ENCODE measurements at places on chromosomes 11 and 22. TPM values are rescaled to one million over a fixed set of nuclear protein-coding genes. Genes with fewer than 3 reads are reported as not detected.

TRPC6 gene
- total RNA-seq, result 0.83 TPM

XNDC1N gene
- 16.6 TPM for total RNA-seq

KRTAP5-2 gene
- not detected for total RNA-seq

OR4P4 gene
- not detected for total RNA-seq

P4HA3 gene
- total RNA-seq, result not detected

MMP7 gene
- total RNA-seq, result not detected

- no peaks in the 10 kb centered on the region for H3K4me1 ChIP-seq
- no peak overlapping the region for H3K27ac ChIP-seq
- peaks cover 30% of the 10 kb centered on the region for H3K27me3 ChIP-seq
- DNase-seq, result no peak
- no peaks in the 10 kb centered on the region for H3K36me3 ChIP-seq
- H3K4me3 ChIP-seq, result no peak overlapping the region
Measured at GRCh38 chr11:27218421-27219038, 144.5 kb downstream of the CCDC34 start.

DNA sequence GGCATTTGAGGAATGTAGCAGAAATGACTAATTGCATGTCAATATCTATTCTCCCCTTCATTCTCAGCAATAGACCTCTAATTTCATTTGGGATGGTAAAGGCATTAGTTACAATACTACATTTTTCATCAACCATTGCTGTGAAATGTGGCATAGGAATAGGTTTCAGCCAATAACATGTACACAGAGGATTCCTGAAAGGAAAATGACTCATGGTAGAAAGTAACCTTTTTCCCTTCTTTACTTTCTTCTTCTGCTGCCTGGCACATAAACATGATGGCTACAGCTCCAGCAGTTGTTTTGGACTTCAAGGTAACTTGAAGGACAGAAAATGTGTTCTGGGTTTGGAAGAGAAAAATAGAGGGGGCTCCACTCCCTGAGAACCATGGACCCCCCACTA lies 231.8 kb upstream of the CTSC start:
- H3K4me1 ChIP-seq, result peaks cover 2% of the 10 kb centered on the region
- no peak overlapping the region for H3K4me3 ChIP-seq
- no peaks in the 10 kb centered on the region for H3K36me3 ChIP-seq
- DNase-seq, result no peak
- no peak overlapping the region for H3K27ac ChIP-seq

DNA sequence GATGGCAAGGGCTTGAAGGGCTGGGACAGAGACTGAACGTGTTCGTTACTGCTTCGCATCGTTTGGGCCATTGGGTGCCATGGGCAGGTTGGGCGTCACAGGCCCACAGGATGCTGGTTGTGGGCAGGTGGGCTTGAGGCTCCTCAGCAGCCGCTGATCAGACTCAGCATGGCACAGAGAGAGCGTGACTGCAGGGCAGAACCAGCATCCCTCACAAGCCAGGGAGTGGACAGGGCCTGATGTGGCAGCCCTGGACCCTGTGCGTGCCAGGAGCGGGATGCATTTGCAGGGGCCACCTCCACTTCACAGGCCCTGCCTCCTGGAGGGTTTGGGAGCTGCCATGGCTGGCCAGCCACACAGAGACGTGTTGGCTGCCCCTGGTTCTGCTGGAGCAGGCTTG lies 1228.3 kb downstream of the BRD1 start:
- no peaks in the 10 kb centered on the region for H3K36me3 ChIP-seq
- no peak for DNase-seq
- no peak overlapping the region for H3K4me3 ChIP-seq
- no peak overlapping the region for H3K27ac ChIP-seq
- H3K4me1 ChIP-seq, result no peaks in the 10 kb centered on the region

GRCh38 chr11:109019342-109019936 lies 354.6 kb downstream of the DDX10 start:
- H3K4me3 ChIP-seq, result no peak overlapping the region
- H3K27me3 ChIP-seq, result peaks cover 4% of the 10 kb centered on the region
- H3K4me1 ChIP-seq, result peaks cover 2% of the 10 kb centered on the region
- no peaks in the 10 kb centered on the region for H3K36me3 ChIP-seq
- no peak for DNase-seq
- H3K27ac ChIP-seq, result no peak overlapping the region
